Stimulated activated CD4-positive, alpha-beta T cell treated with anti-CD3 and anti-CD28 coated beads, Interleukin-4, amount 100 ng/mL, for 4 hours (primary cell): ENCODE measurements at places on chromosomes 6 and 20.

DNA sequence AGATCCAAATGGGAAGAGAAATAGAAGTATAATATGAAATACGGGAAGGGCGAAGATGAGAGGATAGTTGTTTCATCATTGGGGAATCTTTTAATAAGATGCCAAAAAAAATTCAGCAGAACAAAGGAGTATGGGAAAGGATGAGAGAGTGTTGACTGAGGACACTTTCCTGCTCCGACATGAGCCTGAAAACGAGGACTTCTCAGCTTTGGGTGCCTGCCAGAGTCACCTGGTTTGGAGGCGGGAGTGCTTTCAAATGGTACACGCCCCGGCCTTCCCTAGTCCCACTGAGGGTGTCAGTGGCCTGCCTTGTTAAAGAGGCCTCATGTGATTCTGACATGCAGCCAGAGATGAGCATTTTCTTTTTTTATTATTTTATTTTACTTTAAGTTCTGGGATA, 250.9 kb downstream of the ANKRD60 start:
- DNase-seq, result no peak

- no peak for DNase-seq
Measured at GRCh38 chr20:64216036-64216435, 39.5 kb upstream of the PCMTD2 start.

DNA sequence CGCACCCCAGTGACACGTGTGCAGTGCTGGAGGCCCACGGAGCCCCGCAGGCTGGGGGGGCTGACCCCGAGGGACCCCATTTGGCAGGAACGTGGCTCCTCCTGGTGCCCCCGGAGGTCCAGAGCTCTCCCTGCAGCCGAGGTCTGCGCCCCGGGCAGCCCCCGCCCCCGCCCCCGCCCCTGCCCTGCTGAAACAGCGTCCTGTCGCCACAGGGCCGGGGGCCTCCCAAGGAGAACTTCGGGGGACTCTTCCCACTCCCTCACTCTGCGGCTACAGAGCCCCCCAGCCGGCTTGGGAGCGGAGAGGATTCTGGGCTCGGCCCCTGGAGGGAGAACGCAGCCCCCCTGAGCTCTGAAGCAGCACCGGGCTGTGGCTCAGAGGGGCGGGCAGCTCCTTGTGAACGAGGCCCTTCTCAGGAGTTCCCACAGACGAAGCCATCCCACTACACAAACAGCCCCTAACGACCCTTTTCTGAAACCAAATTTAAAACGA, 115.2 kb downstream of the DLL1 start:
- no peak for DNase-seq

DNA sequence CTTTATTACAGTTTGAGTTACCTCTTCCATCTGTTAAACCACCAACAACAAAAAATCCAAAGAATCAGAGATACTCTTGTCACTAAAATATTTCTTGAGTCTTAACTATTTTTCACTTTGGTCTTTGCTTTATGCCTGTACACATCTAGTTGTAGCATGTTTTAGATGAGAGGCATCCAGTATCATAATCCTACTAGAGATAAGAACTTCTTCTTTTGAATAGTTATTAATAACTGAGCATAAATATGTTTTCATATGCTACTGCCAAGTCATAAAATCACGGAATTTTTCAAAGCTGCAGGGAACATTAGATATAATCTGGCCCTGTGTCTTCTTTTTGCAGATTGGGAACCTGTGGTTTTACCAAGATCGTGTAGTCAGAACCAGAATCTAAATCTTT, 55.3 kb downstream of the STK4 start:
- no peak for DNase-seq

DNA sequence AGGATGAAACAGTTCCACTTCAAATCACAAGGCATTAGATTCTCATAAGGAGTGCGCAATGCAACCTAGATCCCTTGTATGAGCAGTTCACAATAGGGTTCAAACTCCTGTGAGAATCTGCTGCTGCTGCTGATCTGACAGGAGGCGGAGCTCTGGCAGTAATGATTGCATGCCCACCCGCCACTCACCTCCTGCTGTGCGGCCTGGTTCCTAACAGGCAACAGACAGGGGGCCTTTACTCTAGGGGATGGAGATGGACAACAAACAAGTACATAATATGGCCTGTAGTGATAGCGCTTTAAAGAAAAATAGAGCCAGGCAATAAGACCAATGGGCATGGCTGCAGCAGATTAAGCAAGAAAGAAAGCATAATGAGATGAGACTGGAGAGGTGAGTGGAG, 2.7 kb upstream of the TBC1D22B start:
- DNase-seq, result no peak

DNA sequence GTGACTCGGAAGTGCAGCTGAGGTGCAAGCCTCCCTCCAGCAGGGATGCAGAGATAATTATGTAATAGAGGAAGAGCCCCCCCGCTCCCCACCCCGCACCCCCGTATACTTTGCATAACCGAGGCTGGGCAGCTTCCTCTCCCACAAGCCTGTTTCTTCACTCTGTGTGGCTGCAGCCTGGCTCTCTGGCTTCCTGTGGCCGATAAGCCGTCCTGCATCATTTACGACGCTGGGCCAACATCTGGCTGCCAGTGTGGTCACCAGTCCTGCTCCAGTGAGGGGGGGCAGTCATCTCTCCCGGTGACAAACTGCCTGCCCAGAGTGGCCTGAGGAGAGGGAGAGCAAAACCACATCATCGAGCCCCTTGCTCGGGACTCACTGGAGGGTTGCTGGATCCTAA, 59.2 kb downstream of the RBM38 start:
- DNase-seq, result no peak

GRCh38 chr6:35691027-35691824, 2.5 kb upstream of the FKBP5 start:
- no peak for DNase-seq

- DNase-seq, result no peak
Measured at GRCh38 chr20:21496452-21496851, 17.4 kb downstream of the NKX2-2 start.

- DNase-seq, result no peak
Measured at GRCh38 chr6:96624957-96625356, 62.0 kb downstream of the FHL5 start.

DNA sequence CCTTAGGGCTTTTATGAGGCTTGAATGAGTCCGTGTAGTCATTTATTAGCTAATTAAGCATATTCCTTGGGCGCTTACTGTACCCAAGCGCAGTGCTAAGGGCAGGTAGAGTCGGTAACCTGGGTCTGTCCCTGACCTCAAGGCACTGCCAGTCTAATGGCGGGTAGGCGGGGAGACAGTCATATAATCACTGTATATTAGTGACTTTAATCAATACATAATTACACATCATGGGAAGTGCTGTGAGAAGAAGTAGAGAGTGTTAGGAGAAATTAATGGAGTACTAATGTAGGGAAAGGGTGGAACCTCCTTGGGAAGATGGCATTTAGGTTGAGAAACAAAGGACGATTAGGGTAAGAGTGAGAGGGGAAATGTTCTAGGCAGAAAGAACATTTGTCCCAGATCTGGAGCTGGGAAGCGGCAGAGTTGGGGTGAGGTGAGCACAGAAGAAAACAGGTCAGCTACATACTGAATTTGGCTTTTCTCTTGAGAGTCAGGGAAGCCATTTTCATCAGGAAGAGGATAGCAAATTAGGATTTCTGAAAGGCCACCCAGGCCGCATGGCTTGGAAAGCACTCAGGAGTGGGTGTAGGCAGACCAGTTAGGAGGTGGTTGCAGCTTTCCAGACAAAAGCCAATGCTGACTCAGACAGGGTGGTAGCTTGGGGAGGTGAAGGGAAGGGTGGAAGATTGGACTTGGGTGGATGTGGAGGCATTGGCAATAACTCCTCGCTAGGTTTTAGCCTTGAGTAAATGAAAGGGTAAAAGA, 954 bp upstream of the BLCAP start:
- no peak for DNase-seq

- DNase-seq, result no peak
Measured at GRCh38 chr6:116447496-116448011, 13.6 kb upstream of the CALHM6 start.

DNA sequence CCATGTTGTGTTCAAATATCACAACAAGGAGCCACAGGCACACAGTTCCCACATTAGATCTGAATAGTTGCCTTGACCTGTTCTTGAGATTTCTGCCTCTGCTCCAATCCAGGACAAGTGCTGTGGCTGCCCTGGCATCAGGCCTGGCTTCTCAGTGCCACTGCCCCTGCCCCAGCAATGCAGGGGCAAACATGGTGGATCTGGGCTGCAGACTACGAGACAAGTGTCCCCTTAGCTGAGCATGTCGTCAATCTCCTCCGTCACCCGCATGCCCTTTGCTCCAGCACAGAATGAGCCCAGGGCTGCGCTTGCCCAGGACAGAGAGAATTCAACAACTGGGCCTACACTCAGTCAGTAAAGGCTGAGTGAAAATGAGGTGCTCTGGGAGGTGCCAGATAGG, 201.6 kb downstream of the SYNDIG1 start:
- no peak for DNase-seq

- DNase-seq, result no peak
Measured at GRCh38 chr20:513429-513828, 30.2 kb downstream of the CSNK2A1 start.

DNA sequence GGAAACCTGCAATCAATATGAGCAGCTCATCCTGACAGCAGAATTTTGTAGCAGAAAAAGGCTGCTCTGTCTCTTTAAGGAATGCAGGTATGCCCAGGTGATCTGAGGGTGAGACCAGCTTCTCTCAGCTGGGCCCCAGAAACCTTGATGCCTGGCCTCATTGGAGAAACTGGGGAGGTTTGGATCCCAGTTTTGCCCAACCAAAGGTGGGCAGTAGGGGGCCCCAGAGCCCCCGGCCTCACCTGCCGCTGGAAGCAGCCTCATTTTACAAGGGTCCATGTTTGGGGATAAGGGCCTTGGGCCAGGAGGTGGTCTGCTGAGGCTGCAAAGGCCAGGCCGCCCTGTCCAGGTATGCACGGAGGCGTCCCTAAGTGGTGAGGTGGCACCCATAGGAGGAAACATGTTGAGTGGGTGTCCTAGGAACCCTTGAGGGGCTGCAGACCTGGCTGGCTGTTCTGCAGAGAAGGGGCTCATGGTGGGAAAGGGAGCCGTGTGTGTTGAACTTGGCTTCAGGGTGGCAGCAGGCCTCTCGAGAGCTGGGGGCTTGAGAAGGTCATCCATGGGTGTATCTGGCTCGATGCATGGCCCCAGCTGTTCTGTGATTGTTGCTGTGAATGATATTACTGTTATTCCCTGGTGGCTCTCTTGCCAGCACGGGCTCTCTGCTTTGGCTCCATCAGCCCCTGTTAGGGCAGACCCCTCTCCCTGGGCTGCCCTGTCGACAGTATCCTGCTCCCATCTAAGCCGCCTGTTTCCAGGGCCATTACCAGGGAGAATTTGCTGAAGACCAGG, 208.4 kb downstream of the CDH4 start:
- no peak for DNase-seq

DNA sequence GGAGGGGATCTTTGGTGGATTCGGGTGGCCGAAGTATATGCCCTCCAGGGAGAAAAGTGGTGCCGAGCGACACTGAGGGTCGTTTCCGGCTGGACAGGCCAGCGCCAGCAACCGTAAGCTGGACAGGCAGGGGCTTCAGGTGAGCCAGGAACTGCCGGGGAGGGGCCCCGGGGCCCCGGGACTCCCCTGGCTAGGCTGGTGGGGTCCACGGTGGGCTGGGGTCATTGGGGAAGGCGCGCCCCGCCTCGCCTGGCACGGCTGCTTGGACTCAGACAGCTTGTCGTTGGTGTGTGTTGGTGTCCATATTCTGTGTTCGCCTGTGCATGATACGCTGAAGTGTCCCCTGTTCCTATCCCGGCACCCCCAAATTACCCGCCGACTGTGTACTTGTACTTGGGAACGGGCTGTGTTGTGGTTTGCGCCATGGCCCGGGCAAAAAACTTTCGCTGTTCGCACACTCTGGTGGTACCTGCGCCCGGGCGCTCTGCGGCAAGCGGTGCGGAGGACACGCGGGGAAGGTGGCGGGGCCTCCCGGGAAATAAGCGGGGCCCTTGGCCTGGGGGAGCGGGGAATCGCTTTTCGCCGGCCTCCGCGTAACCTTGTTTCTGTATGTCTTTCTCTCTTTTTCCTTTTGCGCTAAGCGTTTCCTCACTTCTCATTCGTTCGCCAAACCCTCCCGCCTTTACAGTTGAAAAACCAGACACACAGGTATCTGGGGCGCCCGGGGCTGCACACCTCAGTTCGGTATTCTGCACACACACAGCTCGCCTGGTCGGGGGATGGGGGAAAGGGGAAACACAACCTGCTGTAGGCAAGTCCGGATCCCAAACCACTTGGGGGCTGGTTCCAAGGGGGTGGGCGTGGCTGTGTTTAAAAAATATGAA, 3.2 kb downstream of the GNAS start:
- no peak for DNase-seq

DNA sequence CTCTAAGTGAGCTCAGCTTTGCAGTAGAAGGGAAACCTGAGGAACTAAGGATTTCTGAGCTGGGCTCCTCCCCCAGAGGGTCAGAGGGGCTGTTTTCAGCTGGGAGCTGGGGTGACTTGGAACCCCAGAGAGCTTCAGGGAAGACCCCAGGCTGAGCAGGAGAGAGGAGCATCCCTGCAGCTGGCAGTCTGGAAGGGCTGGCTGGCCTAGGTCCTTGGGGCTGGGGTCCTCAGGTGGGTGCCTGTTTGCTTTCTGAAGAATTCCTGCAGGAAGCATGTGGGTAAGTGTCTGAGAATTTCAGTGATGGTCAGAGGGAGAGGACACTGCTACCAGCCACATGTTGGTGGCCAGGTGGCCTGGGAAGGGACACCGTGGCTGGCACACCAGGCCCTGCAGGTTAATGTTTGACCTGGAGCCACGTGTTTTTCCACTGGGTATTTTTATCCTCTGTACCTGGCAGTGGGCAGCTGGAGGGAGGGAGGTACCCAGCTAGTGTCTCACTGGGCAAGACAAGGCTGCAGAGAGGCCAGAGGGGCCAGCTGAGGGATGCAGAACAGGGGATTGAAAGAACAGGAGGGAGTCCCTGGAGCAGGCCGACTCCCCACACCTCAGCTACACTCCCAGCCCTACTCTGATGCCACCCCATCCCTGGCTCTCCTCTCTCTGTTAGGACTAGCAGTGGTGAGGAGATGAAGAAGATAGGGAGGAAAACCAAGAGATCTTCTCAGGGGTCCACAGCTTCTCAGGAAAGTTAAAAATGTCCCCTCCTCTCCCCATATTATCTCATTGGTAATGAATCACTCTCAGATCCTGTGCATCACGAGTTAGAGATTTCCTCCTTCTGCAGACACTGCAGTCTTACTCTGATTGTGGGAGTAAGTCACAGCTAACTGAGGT, 143.6 kb downstream of the VEGFA start:
- no peak for DNase-seq

- DNase-seq, result no peak
Measured at GRCh38 chr6:108476376-108476775, 84.3 kb upstream of the FOXO3 start.

DNA sequence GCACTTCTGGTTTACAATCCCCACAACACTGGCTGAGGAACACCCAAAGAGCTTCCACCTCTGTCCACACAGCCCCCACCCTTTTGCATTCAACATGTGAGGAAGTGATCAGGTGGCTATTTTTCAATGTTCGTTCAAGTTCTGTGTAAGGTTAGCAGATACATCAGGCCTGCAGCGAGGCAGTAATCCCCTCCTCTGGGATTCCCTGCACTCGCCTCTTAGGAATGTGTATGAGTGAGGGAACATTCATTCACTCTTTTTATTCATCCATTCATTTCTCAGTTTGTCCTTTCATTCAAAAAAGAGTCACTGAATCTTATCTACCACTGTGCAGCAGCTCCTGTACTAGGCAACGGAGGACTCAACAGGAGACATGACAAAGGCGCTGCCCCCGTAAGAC, 236.4 kb upstream of the PRDM1 start:
- DNase-seq, result no peak
